ENCODE measurements at places on chromosomes 1 and 21.

GRCh38 chr1:235278233-235278914 lies 49.6 kb downstream of the ARID4B start:
- no peak for DNase-seq

- DNase-seq: no peak
Measured at GRCh38 chr1:2477791-2478499, 1.9 kb downstream of the PLCH2 start.

DNA sequence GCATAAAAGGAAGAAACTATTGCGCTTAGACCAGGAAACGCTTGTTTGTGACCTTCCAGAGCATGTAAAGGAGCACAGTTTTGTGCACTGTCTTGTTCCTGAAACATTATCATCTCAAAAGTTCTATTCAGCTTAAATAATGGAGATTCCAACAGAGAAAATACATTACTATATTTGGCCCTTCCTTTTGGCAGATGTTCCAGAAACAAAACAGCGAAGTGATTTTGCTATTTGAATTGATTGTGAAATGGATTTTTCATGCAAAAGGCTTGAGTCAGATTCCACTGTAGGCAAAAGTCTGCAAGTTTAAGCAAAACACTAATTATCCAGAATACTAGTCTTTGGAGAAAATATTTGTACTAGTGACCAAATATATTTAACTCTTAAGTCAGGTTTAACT lies 80.3 kb upstream of the PTBP2 start:
- no peak for DNase-seq

GRCh38 chr1:90210633-90211491 lies 216.0 kb downstream of the ZNF326 start:
- DNase-seq: no peak

DNA sequence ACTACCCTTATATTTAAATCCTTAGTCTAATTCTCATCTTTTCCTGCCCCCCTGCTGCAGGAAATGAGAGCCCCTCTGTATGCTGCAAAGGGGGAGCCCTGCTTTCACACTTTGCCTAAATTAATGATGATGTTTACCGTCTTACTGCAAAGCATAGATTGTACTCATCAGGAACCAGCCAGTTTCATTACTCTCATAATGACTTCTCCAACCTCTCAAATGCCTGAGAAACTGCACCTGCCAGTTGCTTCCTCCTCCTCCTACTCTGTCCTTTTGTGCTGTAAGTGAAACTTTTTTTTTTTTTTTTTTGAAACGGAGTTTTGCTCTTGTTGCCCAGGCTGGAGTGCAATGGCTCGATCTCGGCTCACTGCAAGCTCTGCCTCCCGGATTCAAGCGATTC lies 101.7 kb downstream of the ADSS2 start:
- DNase-seq: no peak

GRCh38 chr1:2274231-2274928 lies 46.3 kb downstream of the SKI start:
- DNase-seq: no peak

GRCh38 chr1:174021591-174022079 lies 522 bp downstream of the RC3H1 start:
- DNase-seq: no peak
